Left renal pelvis (tissue), 4 donors: ENCODE measurements at places on chromosomes 6 and 20.

GRCh38 chr20:43809206-43809819 is 82.5 kb upstream of the GTSF1L start:
- DNase-seq: no peak

- DNase-seq: no peak
Measured at GRCh38 chr6:112486454-112486853, 139.3 kb downstream of the RFPL4B start.

- no peak for DNase-seq
Measured at GRCh38 chr6:32625137-32625536, 12.1 kb upstream of the HLA-DQA1 start.

DNA sequence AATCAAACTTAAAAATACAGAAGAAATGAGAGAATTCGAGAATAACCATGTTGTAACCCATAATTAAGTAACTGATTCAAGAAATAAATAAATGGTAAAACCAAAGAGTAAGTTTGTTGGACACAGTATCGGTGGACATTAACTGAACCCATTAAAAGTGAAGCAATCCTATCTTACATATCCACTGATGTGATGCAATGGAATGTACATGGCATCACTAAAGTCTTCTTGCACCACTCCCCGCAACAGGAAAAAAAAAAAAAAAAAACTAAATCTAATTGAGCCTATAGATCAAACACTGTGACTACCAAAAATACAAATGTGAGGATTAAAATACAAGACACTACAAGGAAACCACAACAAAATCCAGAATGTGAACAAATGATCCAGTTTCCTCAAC is 7.9 kb downstream of the SNX14 start:
- no peak for DNase-seq

DNA sequence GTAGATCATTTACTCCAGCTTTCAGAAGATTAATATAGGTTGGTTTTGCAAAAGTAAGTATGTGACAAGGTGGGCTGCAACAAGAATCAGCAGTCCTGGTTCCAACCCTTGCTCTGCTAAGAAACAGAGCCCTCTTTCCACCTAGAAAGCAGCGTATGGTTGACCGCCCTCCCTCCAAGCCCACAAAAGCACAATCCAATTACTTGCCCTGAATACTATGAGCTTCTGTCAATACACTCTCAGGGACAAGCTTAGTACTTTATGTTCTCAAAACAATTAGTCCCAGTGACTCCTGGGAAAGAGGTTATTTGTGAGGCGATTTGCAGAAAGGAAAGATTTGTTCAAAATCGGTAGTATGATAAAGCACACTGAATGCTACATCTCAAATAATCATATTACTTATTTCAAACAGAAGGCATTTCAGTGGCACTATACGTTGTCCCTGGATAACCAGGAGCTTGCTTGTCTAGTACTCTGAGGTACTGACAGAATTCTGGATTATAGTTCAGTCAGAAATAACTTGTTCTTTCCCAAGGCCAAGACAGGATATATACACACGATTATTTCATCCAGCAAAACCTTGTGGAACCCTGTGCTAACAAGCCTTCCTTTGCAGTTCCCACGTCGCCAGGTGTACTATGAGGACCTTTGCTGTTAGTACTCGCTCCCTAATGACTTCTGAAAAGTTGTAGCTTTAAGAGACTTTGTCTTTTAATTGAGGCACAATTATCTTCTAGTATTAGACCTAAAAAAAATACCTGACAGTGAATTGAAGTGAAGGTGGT is 96.9 kb upstream of the ADTRP start:
- no peak for DNase-seq

- no peak for DNase-seq
Measured at GRCh38 chr6:104689551-104690205, 170.0 kb downstream of the HACE1 start.

- no peak for DNase-seq
Measured at GRCh38 chr20:2052741-2053140, 48.9 kb upstream of the STK35 start.

GRCh38 chr6:1923449-1923848 is 313.7 kb downstream of the FOXC1 start:
- no peak for DNase-seq

GRCh38 chr6:155314773-155315515 is 660 bp upstream of the TFB1M start:
- no peak for DNase-seq

- DNase-seq: no peak
Measured at GRCh38 chr6:82113231-82113630, 134.3 kb downstream of the IBTK start.

- no peak for DNase-seq
Measured at GRCh38 chr6:46772762-46773161, 20.4 kb upstream of the MEP1A start.

- DNase-seq: peak; percentile 80
Measured at GRCh38 chr20:47785854-47786764, 828 bp upstream of the SULF2 start.

GRCh38 chr6:19719691-19720128 is 117.5 kb upstream of the ID4 start:
- DNase-seq: no peak

DNA sequence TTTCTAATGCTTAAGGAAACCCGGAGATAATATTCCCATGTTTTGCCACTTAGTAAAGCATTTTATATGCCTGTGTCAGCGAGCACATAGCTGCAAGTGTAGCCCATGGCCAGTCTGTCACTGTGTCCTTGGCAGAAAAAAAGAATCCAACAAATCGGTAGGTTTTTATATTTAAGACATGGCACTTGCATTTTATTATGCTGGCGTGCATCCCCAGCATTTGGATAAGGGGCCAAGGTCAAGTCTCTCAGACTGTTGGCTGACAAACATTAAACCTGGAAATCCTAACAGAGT is 1.2 kb upstream of the ZNF184 start:
- DNase-seq: no peak

- no peak for DNase-seq
Measured at GRCh38 chr6:142942805-142943227, 2.2 kb downstream of the HIVEP2 start.

DNA sequence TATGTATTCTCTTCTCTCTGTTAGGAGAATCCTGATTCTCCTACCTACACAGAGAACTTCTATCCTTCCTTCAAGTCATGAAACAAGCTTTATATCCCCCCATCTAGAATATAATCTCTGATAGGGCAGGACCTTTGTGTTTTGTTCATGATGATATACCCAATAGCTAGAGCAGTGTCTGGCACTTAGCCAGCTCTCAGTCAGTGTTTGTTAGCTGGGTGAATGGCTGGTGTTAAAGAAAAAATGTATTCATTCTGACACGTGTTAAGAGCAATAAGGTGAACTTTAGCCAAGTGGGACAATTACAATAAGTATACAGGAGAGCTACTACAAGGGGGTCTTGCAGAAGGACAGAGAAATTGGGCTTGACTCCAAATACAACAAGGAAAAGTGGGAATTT is 34.3 kb upstream of the TNFRSF21 start:
- DNase-seq: no peak

- DNase-seq: no peak
Measured at GRCh38 chr6:133546098-133546497, 304.9 kb downstream of the EYA4 start.

DNA sequence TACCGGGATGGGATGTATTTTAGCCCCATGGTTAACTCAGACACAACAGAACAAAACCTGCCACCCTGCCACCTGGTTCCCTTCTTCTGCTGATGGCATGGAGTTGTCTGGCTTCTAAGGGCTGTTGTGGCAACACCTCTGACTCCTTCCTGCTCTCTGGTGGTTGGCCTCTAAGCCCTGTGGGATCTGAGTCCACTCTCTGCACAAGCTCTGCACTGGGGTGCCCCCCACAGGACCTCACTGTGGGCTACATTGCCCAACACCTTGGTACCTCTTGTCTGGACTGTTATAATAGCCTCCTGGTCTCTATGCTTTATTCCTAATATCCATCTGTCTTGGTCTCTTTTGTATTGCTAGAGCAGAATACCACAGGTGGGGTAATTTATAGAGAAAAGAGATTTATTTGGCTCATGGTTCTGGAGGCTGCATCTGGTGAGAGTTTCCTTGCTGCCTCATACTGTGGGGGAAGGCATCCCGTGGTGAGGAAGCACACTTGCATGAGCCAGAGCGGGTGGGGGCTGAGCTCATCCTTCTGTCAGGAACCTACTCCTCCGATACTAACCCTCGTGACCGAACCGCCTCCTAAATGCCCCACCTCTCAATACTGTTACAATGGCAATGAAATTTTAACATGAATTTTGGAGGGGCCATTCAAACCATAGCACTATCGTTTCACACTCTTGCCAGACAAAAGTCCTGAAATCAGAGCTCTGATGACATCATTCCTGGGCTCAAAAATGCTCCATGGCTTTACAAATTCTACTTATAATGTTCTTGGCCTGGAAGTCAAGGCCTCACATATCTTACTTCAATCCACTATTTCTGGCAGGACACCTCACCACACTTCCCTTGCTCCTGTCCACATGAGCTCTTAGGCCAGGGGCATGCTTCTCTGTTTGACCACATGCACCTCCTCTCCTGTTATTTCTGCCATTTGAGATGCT is 127.2 kb downstream of the PAX1 start:
- no peak for DNase-seq

- DNase-seq: no peak
Measured at GRCh38 chr6:71388068-71388744, 99.6 kb downstream of the OGFRL1 start.

DNA sequence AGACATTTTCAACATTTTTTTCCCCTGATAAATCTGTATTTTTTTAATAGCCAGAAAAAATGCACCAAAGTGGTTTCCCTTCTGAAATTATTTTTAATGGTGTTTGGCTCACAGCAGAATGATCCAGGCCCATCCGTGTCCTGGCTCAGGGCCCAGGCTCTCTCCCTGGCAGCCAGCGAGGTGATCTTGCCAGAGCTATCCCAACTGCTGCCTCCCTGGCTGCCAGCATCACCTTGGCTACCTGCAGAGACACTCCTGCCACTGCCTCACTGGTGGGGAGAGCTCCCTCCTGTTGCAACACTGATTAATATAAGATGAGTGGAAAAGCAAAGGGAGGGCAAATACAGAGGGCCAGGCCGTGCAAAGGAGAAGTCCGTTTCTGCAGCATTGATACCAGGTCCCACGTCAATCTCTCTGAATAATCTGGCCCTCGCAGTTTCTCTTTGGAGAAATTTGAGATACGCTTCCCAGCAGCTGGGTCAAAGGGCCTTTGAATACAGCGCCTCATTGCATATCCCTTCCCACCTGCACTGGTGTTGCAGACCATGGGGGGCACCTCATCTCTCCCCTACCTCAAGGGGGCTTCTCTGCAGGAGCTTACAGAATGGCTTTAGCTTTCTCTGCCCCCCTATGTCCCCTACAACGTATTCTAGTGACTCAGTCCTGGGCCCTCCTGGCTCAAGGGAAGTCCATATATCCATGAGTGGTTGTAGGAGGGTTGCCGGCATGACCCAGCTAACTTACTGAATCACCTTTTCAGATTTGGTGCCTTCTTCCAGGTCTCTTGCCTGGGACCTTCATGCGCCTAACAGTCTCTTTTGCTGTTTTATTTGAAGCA is 12.8 kb upstream of the DSTN start:
- DNase-seq: no peak

DNA sequence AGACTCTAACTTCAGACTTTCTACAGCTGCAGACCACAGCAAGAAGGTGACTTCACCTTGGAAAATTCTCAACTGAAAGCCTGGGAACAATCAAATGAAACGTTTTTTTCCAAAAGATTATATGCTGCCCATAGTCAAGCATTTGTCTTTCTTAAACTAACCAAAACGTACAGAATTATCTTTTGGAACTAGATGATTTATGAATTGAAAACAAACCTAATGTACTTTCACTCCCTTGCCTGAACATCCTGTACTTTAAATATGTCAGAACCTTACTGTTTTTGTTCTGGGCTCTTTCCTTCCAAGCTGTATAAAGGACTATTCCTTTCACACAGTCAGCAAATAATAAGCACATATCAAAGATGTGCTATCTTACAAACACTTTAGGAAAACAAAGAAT is 62.4 kb upstream of the TNFAIP3 start:
- DNase-seq: no peak

GRCh38 chr20:46709459-46710152 is at the start of gene SLC2A10:
TSS of gene SLC2A10 (plus strand) at chr20:46709649. CDS start at chr20:46709737, 88 bp downstream.
- no peak for DNase-seq

DNA sequence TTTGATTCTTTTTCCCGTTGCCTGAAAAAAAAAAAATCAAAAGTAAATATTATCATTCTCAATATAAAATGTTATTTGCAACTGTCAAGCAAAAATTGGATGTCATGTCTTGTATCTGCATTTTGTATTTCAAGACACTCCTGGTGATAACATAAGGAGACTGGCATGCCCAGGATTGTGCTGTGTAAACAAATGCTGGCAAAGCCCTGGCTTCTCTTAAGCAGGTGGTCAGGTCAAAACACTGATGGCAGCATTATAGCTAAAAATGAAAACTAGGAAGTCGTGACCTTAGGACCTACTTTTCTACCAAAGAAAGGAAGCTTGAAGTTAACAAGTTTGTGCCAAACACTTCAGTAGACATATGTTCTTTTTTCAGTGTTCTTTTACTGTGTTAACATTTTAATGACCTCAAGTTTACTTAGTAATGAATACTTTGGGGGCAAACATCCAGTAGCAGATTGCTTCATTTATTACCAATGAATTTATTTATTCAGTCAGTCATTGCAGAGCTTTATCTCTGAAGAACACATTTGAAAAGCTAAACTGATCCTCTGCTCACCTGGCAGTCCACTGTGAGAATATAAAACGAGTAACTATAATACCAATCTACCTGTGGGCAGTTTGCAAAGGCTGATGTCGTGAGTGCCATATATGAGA is 243.1 kb upstream of the FLRT3 start:
- no peak for DNase-seq

DNA sequence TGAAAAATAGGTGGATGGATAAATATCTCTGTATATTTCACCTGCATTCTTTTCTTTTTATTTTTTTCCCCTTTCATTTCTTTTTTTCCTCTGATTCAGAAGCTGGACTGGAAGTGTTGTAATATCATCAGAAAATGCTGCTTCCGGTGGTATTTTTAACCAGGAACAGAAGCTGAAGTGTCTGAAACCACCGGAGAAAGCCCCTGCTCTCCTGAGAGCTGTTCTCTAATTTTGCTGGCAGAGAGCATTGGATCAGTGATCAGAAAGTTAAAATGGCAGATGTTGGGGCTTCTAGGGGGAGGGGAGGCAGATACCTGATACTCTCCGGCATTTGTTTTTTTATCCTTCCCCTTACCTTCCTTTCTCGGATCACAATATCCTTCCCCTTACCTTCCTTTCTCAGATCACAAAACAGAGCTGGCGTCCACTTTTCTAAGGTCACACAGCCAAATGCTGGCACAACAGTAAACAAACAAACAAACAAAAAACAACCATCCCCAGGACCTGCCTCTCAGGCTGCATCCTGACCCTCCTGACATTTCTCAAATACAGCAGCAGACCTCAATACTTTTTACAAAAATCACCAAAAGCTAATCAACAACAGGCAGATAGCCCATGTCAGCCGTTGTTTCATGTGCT is 143.2 kb upstream of the ZNF217 start:
- DNase-seq: no peak

DNA sequence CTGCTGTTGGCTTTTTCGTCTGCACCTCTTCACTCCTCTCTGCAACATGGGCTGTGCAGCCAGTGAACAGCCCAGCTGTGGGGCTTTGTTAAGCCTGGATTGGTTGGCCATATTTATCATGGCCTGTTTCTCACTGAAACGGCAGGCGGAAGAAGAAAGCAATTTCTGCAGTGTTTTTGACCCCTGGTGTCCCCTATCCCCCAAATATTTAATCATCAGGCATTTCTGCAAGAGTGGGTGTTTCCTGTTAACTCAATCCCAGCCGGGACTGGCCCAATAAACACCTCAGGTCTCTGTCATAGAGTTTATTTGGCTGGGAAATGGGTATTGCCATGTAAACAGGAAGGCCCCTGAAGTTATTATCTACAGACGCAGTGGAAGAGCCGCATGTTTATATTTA is 174.8 kb upstream of the SUPT3H start:
- DNase-seq: no peak
